ENCODE measurements at places on chromosomes 2 and 18. TPM values are rescaled to one million over a fixed set of nuclear protein-coding genes. Genes with fewer than 3 reads are reported as not detected.

SNTG2 gene
- 0.17 TPM for total RNA-seq

HOXD10 gene
- total RNA-seq, result 15.2 TPM

KCNK3 gene
- total RNA-seq, result 0.05 TPM

CDH7 gene
- total RNA-seq, result not detected

CDKL4 gene
- 0.51 TPM for total RNA-seq

TUBB8B gene
- 0.14 TPM for total RNA-seq

ZAP70 gene
- not detected for total RNA-seq

ALK gene
- not detected for total RNA-seq

ICOS gene
- not detected for total RNA-seq

MAL gene
- total RNA-seq, result 4.8 TPM

ST8SIA3 gene
- total RNA-seq, result not detected

EGR4 gene
- not detected for total RNA-seq

DPP10 gene
- not detected for total RNA-seq

TTC31 gene
- total RNA-seq, result 18.2 TPM

CYS1 gene
- total RNA-seq, result 1.2 TPM

RIT2 gene
- not detected for total RNA-seq

SLC11A1 gene
- 0.05 TPM for total RNA-seq

REEP1 gene
- 13.4 TPM for total RNA-seq

BMP10 gene
- not detected for total RNA-seq

BIRC6 gene
- 217 TPM for total RNA-seq

AQP4 gene
- total RNA-seq, result not detected

GNLY gene
- not detected for total RNA-seq
